Ammon's horn (tissue), 1 donor: ENCODE measurements at places on chromosomes 11 and 22.
A peak's percentile ranks its signal among the peaks of the same experiment; 100 is the strongest.

GRCh38 chr22:44665115-44665514, 36.9 kb upstream of the PRR5 start:
- peak; percentile 72 for DNase-seq

DNA sequence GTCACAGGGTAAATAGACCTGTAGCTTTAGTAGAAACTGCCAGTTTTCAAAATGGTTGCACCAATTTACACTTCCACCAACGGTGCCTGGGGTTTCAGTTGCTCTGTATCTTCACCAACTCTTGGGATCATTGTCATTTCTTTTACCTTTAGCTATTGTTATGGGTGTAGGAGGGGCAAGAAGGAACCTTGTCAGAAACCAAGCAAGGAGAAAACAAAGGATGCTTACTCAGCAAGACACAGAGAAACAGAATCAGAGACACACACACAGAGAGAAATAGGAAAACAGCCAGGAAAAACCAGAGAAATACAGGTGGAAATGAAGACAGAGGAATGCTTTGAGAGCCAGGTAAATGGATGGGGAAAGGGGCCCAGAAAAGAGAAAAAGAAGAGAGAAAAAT, 367.6 kb downstream of the MIAT start:
- DNase-seq, result no peak

DNA sequence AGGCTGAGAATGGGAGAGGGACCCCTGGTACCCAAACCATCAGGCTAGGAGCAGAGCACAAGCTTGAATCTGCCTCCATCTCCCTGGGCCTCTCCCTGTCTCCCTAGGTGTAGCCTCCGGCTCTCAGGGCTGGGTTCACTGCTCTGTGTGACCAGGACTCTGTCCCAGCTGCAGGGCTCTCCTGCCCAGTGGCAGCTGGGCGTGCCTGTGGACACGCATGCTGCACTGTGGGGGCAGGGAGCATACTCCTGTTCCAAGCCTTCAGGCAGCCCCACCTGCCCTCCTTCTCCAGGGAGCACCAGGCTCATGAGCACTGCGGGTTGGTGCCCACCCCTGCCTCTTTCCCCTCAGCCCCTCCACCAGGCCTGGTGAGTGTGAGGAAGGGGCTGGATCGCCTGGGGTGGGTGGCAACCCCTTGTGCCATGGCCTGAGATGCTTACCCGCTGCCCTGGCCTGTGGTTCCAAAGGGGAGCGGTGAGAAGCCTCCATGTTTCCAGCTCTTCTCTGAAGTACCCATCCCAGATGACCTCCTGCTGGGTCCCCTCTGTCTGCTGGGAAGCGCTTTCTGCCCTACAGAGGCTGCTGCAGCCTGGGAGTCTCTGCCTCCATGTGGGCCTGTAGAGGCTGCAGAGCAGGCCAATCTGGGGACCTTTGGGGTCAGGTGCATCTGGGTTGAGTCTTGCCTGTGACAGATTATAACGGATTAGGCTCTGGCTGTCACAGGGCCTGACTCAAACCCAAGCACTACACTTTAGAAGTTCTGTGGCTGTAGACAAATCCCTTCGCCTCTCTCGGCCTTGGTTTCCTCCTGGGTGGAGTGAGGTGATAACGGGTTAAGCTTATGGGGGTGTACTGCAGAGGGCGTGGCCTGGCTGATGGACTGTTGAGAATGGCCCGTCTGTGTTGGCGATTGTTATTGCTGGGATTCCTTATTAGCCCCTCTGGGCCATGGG, 43.7 kb downstream of the WNT11 start:
- no peak for DNase-seq

GRCh38 chr11:68411501-68411991, 49.0 kb upstream of the PPP6R3 start:
- no peak for DNase-seq

DNA sequence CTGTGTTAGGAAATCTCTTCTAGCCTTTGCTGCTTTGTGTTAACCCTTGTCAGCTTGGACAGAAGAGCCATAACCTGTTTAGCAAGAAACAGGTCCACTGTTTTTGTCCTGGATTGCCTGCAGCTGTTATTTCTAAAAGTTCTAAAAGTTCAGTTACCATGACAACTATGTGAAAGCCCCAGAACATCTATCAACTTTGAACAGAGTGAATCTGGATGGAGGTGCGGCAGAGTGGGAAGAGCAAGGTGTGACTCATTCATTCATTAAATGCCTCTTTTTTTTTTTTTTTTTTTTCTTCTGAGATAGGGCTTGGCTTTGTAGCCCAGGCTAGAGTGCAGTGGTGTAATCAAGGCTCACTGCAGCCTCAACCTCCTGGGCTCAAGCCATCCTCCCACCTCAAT, 50.5 kb downstream of the RBX1 start:
- DNase-seq, result no peak

- DNase-seq, result no peak
Measured at GRCh38 chr22:23047742-23048141, 22.6 kb upstream of the GNAZ start.

GRCh38 chr11:130295657-130296056, 19.1 kb downstream of the ZBTB44 start:
- no peak for DNase-seq

DNA sequence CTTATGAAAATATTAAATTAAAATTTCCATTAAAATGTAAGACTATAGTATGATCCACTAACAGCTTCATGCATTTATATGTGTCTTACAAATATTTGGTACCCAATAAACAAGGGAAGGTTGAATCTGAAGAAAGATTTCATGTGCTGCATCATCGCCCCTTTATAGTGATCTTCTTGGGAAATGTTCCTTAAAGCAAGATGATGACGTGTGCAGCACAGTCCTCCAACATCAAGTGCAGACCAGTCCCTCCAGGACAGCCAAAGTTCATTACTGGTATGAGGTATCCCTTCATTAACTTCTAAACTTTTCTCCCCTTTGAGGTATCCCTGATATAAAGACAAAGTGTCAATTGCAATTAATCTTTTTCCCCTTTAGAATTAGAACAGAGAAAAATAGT, 567.0 kb downstream of the METTL15 start:
- DNase-seq, result no peak

GRCh38 chr11:65880844-65881421, 1.3 kb downstream of the CTSW start:
- no peak for DNase-seq

- DNase-seq, result no peak
Measured at GRCh38 chr22:46072981-46073682, 77.2 kb upstream of the PPARA start.

DNA sequence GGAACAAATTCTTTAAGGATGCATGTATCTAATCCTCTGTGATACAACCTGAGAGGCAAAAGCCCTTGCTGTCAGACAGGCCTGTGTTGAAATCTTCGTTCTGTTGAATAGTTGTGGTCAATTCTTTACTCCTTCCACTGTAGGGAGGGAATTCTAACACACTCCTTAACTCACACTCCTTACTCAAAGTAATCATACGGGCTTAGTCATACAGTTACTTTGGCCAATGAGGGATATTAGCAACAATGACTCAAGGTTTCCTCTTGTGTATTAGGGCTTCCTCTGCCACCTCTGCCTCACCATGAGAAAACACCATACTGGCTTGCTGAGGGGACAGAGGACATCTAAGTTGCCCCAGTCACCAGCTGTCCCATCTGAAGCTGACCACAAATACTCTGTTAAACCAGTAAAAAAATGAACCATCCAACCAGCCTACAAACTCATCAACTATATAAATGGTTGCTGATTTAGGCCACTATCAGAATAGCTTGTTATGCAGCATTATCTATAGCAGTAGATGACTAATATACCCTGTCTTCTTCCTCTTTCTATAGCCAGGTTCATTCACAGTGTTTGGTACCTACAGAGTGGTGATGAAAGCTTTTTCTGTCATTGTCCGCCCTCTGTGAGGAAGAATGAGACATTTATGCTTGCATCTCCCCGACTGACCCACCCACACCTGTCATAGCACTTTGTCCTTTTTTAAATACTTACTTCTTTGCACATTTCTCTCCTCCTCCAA, 322.8 kb upstream of the SYN3 start:
- DNase-seq, result no peak

- no peak for DNase-seq
Measured at GRCh38 chr22:47151490-47151889, 389.0 kb downstream of the TBC1D22A start.

GRCh38 chr11:3000032-3000961, 8.2 kb upstream of the NAP1L4 start:
- peak; percentile 98 for DNase-seq

- no peak for DNase-seq
Measured at GRCh38 chr11:41431784-41432183, 27.7 kb downstream of the LRRC4C start.

- no peak for DNase-seq
Measured at GRCh38 chr11:23124996-23125395, 264.7 kb upstream of the CCDC179 start.

DNA sequence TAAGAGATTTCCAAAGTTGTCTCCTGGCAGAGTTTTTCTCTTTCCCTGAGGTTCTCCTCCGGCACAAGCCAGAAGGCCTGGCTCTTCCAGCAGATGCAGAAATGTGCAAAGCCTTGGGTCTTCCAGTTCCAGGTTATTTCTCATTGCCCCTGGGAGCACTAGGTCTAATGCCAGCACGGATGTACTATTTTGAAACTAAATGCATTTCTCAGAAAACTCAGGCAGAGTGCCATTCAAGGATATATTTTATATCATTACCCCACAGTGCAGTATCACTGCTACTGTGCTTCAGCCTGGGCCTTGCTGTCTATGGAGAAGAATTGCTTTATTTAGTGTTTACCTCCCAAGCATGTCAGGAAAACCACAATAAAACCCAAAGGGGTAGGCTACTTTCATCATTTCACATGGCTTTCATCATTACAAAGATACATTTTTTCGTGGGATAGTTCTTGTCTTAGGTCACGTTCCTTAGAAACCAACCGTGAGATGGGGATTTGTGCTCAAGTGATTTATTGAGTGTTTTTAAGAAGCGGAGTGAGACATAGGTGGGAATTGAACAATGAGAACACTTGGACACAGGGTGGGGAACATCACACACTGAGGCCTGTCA, 22.4 kb upstream of the FZD4 start:
- no peak for DNase-seq

DNA sequence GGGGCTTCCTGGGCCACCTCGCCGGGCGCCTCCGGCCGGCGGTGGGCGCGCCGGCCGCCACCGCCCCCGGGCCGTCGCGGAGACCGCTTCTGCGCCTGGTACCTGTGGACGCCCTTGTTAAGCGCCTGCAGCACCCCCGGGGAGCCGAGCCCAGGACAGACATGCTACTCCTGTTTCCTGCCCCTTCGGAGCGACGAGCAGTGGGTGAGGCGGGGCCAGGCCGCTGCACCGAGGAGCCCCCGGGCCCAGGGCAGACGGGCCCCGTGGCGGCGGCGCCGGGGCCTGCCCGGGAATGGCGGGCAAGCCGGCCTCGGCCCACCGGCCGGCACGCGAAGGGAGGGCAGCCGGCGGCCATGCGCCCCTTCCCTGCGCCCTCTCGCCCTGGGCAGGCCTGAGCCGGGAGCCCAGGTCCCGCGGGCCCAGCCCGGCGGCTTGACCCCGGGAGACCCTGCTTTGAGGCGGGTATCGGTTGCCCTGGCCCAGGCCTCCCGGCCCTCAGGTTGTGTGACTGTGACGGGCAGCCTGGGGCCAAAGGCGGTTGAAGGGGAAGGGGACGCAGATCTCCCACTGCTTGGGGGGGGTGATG, 789 bp upstream of the KDM2A start:
- peak; percentile 19 for DNase-seq

GRCh38 chr11:120795185-120795584, 228.7 kb upstream of the TBCEL start:
- DNase-seq, result no peak

- peak; percentile 87 for DNase-seq
Measured at GRCh38 chr11:63837027-63837688, 1.8 kb upstream of the MARK2 start.

DNA sequence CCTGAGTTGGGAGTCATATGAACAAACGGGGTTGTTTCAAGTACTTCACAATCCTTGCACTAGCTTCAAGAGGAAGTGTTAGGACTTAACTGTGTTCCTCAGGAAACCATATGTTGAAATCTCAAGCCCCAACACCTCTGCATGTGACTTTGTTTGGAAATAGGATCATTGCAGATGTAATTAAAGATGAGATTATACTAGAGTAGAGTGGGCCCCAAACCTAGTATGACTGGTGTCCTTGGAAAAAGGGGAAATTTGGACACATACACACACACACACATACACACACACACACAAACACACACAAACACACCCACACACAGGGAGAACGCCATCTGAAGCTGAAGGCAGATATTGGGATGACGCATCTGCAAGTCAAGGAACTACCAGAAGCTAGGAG, 6.4 kb upstream of the CEP295 start:
- no peak for DNase-seq

DNA sequence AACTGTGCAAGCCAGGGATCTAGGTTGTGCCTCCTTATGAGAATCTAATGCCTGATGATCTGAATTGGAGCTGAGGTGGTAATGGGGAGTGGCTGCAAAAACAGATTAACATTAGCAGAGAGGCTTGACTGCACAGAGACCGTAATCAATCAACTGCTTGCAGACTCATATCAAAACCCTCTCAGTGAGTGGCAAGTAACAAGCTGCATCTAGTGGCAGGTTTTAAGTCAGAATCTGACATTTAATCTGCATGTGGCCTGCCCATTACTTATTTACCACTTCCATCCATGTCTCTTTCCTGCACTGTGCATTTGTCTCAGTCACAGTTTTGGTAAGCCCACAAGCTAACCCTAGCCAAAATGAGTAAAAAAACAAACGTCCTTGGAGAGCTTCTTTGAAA, 11.2 kb downstream of the C11orf58 start:
- no peak for DNase-seq

- no peak for DNase-seq
Measured at GRCh38 chr22:49760630-49761571, 66.8 kb downstream of the BRD1 start.

DNA sequence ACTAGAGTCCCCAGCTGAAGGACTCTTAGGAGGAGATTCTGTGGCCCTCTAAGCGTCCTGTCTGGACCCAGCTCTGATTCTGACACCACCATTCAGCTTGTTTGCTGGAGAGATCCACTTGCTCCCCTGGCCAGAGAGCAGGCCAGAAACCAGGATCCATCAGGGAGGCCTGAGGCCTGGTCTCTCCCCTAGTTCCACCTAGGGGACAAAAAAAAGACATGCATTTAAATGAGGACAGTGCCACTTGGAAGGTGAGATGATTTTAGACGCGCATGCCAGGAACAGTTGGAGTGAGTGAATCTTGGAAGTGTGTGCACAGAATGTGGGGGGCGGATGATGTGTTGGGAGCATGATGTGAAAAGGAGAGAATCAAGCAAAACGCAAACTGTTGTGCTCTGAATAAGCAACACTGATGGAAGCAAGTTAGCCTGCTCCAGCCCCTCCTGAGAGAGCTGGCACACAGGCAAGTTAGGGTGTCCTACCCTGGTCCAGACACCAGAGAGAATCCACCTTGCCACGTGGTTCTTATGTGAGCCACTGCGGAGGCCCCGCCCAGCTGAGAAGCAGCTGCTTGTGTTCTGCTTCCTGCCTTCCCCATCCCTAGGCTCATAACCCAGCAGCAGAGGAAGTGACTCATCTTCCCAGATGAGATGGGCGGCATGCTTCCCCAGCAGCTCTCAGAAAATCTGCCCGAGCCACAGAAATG, 8.0 kb upstream of the SLCO2B1 start:
- peak; percentile 88 for DNase-seq

- no peak for DNase-seq
Measured at GRCh38 chr22:31742115-31742514, 7.8 kb downstream of the PRR14L start.

GRCh38 chr11:59859673-59860072, 6.6 kb downstream of the TCN1 start:
- DNase-seq, result no peak
